ENCODE measurements at places on chromosomes 6 and 20.

DNA sequence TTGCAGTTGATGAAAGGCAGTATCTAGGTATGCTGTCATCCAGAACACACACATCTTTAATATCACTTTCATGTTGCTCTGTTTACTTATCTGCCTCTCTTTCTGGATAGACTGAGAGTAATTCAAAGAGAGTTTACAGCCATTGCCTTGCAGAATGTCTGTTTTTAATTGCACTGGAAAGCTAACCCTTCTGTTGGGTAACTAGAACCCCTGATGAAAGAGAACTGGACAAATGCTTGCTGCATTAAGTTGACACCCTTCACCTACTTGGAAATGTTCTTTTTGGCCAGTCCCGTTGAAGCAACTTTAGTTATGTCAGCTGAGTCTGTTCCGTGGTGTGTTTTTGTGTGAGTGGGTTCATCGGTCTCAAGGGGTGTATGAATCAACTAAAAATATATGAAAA is 383.8 kb upstream of the CITED2 start:
- no peak for DNase-seq

DNA sequence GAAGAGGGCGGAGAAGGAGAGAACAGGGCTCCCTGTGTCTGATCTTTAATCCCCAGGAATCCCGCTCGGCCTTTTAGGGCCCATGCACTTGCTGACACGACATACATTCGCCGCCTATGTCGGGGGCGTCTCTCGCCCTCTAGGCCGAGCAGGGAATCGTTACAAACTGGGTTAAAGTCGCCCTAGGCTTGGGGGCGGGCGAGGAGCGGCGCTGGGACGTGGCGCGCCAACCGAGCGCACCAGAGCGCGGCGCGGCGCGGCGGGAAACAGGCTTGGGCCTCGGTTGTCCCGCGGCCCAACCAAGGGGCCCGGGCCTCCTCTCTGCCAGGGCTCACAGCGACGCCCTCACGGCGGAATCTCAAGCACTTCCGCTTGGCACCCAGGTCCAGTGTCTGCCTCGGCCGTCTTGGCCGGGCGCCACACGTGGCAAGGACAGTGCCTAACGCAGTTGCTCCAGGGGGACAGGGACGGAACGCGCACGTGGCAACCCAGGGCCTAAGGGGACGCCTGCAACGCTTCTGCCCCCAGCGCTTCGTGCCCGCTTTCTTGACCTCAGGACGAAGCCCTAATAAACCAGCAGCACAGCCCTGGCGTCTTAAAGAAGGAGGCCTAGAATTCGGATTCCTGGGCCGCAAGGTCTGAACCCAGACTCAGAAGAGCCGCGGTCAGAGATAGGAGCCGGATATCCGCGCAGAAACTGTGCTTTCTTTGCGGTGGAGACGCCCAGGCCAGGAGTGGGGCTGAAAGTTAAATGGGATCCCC is 71.5 kb downstream of the NCR2 start:
- DNase-seq = no peak

- DNase-seq = no peak
These were observed 130.1 kb upstream of the NEDD9 start for GRCh38 chr6:11362564-11362963.

GRCh38 chr20:10846766-10847165 is 173.0 kb upstream of the JAG1 start:
- no peak for DNase-seq

DNA sequence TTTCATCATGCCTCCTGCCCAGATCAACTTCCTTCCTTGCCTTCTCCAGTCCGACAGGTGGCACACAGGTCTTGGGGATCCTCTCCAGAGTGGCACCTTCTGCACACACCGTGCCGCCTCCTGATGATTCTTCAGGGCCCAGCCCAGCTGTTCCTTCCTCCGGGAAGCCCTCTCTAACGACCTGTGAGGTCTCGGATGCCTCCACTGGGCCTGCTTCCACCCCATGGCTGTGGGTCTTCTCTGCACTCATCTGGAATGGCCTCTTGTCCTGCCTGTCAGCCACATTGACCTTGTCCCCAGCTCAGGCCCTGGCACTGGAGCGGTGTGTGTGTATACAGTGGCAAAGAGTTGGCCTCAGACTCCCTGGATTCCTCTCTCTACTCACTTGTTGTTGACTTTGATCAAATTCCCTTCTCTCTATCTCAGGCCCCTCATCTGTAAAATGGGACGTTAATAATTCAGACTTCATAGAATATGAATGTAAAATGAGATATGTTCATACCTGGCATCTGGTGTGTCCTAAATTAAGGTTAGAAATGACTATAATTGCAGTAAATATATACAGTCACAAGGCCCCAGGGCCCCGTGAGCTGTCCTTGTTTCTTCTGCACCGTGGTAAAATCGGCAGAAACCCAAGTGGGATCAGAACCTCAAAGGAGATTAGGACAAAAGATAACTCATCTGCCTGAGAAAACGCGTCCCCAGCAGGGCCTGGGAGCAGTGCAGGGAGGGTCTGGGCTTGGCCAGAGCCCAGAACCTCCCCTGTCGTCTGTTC is 1.5 kb downstream of the FAM210B start:
- no peak for DNase-seq

GRCh38 chr6:53679446-53679933 is 13.9 kb upstream of the KLHL31 start:
- peak; percentile 35 for DNase-seq

DNA sequence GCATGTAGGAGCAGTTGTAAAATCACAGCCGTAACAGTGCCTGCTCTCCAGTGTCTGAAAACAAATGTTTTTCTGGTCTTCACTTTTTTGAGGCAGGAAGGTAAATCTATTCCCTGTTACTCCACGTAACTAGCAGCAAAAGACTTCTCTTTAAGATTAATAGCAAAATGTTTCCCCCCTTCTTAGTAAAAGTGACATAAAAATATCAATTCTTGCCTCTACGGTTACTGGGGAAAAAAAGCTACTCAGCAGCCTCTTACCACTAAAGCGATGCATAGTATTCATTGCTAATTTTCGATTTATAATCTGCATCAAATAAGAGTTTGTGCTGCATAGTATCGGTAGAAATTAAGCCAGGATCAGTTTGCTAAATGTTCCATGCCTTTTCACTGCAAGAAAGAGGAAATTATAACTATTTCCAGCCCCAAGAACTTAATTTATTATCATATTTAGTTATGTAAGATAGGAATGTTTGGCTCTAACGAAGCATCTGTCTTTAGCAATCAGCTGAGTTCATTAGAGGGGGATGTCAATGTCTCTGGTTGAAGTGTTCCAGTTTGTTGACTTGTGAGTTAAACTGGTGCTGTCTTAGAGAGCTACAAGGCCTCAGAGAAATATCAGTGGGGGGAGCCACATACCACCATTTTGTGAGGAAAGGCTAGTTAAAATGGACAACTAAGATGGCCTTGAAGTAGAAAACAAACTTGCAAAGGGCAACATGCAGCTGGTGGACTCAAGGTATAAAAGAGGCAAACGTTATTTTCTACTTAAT is 617 bp upstream of the TSPYL1 start:
- peak; percentile 13 for DNase-seq

- no peak for DNase-seq
These were observed 248.5 kb downstream of the BTBD9 start for GRCh38 chr6:38391206-38391605.

GRCh38 chr20:53652090-53652858 is 58.6 kb upstream of the ZNF217 start:
- DNase-seq = peak; percentile 38

- peak; percentile 51 for DNase-seq
These were observed 59.9 kb upstream of the HBS1L start for GRCh38 chr6:135114355-135115145.

DNA sequence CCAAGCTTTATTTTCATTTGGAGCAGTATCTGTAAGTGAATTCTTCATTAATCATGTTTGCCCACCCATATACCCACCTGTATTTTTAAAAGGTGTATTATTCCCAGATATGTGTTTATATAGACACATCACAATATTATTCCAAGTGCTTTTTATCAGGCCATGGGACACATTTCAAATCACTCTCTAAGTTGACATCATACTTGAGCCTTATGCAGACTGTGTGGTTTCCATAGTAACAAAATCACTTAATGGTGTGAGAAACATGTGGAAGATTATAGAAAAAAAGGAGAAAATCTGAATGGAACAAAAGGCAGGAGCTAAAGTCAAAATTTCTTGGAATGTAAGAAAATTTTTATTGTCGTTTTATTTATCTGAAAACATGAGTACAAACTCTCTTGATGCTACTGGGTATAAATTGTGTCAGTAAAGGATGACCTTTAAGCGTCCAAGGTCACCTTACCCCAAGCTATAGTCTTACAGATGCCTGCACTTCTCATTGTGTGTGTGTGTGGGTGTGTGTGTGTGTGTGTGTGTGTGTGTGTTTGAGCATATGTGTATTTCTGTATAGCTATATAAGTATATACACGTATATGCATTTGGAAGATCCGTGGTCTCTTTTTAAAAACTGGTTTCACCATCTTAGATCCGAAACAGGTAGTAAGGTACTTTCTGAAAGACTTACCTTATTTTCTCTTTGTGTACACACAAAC is 79.8 kb upstream of the CCN6 start:
- peak; percentile 20 for DNase-seq

All from CD4-positive, alpha-beta T cell treated with Interleukin-2 at 100 ng/mL for 4 hours (primary cell).